ENCODE measurements at places on chromosomes 1 and 21.

DNA sequence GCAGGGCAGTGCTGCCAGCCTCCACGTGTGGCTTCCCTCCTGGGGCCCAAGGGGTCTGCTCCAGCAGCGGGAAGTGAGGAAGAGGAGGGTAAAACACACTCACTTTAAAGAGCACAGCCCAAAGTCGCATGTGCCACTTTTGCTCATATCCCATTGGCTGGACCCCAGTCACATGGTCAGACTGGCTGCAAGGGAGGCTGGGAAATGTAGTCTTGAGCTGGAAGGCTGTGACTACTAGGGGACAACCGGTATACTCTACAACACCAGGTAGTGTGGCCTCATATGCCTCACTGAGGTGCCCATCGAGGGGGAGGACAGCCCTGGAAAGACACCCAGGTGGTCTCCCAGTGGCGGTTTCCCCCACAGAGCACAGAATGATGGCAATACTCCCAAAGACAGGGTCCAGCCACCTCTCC, 45.2 kb downstream of the CAMK2N1 start:
- no peak for DNase-seq

GRCh38 chr1:239308701-239309333, 77.6 kb upstream of the CHRM3 start:
- peak; percentile 25 for DNase-seq

- peak; percentile 63 for DNase-seq
Measured at GRCh38 chr1:111920221-111921024, 69.0 kb downstream of the KCND3 start.

DNA sequence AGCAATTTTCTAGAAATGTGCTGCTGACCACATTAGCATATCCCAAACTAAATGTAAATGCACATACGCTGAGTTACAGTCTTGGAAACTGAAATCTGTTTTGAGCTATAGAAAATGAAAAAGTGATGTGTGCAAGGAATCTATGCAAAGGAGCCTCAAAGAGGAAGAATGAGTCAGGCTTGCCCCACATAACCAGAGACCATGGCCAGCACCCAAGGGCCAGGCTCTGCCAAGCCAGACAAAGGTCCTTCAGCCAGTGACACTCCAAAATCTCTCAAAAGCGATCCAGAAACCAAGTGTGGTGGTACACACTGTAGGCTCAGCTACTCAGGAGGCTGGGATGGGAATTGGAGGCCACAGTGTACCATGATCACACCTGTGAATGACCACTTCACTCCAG, 195.2 kb downstream of the TOMM20 start:
- DNase-seq, result no peak

DNA sequence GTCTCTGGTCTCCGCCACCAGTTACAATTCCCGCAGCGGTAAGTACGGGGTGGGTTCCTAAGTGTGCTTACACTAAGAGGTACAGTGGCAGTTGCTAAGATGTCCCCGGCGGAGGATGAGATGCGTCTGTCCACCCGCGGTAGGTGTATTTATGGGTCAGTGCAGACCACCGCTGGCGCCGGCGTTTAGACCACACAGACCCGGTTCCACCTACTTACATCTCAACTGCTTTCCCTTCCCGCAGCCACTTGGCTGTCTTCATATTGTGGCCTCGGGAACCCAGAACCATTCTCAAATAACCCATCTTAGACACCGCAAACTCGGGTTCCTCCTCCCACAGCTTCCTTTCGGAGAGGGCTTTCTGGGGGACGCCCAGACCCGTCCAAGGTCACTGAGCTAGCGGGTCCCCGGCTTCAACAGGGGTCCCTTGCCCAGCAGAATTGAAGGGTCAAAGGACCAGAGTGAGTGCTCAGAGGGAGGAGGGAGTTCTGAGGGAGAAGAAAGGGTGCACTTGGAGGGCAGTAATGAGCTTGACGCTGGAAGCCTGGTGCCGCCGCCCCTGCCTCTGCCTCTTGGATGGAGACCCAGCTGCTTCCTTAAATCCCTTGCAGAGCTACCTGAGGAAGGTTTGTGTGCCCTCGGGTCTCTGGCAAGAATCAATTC, 8.6 kb downstream of the NR5A2 start:
- DNase-seq, result no peak

DNA sequence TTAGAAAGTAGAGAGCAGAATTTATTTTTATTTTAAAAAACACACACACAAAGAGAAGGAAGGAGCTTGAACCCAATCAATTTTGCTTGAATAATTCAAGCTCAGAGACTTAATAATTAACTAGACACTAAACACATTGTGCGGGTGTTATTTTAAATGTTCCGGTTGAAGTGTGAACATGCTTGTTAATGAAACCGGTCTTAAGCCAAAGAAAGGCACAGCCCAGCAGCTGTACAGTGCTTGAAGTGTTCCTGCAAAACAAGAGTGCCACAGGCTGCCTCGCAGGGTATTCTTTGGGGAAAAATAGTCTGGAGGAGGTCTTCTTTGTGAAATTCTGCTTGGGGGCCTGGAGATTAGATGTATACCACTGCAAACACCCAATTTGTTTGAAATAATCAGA, 2.2 kb upstream of the CDC42BPA start:
- no peak for DNase-seq

GRCh38 chr1:221150996-221151395, 271.8 kb downstream of the HLX start:
- DNase-seq, result no peak

DNA sequence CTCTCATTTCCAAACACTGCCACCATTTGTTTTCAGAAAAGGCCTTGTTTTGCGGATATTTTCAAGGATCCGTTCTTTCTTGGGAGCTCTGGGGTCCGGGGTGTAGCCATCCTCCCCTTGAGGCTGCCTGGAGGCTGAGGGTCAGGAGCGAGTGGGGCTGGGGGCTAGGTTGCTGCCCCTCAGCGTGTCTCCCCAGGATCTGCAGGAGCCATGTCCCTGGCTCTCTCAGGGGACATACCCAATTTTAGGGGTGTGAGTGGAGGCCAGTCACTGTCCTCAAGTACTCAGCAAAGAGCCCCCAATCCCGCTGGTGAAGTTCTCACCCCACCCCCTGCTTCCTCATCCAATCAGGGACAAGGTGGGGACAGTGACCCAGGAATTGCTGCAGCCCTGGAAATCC, 15.0 kb upstream of the PRDM16 start:
- DNase-seq, result no peak

GRCh38 chr1:33220676-33221384, 35.5 kb upstream of the ZNF362 start:
- no peak for DNase-seq

DNA sequence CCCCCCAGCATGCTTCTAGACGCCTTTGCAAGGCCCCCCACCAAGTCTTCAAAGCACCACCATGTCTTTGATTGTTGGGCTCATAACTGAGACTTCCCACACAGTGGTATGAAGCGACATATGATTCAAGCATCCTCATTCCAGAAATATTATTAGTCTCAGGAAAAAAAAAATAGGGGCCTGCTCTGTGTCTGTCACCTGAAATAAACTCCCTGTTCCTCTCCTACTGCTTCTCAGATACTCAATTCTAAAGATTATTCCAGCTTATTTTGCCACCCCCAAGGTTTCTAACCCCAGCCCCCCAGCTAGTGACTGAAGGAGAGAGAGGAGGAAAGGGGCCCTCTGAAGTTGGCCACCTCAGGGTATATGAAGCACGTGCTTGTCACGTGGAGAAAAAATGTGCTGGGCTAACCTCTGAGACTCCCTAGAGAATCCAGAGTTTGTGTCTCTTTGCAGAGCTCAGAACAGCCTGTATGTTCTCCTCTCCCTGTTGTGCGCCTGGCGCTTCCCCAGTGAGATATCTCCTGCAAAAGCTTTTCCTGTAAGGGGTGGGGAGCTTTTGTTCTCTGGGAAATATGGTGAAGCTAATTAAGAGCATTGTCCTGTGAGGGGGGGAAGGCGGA, 35.9 kb upstream of the RASAL2 start:
- no peak for DNase-seq

GRCh38 chr1:95780836-95781235, 546.8 kb downstream of the RWDD3 start:
- DNase-seq, result no peak
